ENCODE measurements at places on chromosomes 4 and X.

DNA sequence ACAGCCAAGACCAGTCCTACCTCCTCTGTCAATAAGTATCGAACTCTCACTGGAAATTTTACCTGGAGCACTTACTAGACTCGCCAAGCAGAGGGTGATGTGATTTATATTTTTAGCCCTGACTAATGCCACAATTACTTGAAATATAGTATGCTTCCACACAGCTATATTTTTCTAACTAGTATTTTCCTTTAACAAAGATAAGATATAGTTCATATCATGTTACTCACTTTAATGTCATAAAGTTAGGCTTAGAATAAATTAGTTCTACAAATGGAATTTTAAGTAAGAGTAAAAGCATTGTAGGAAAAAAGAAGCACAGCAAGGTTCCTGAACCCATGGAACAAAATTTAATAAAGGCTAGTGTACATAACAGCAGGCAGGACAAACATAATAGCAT is 16.0 kb upstream of the NKX6-1 start:
- DNase-seq: no peak

GRCh38 chr4:41285864-41286235 is 29.1 kb downstream of the UCHL1 start:
- DNase-seq: no peak

DNA sequence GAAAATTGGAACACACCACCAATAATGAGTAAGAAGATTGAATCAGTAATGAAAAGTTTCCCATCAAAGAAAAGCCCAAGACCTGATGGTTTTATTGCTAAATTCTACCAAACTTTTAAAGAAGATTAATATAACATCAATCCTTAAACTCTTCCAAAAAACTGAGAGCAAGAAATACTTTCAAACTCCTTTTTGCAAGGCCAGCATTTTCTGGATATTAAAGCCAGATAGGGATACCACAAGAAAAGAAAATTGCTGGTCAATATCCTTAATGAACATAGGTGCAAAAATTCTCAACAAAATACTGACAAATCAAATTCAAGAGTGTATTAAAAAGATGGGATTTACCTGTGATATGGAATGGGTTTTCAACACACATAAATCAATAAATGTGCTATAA is 484.6 kb downstream of the ANKRD50 start:
- DNase-seq: no peak

- DNase-seq: no peak
Observed at GRCh38 chrX:100445593-100445992, 35.5 kb upstream of the PCDH19 start.

DNA sequence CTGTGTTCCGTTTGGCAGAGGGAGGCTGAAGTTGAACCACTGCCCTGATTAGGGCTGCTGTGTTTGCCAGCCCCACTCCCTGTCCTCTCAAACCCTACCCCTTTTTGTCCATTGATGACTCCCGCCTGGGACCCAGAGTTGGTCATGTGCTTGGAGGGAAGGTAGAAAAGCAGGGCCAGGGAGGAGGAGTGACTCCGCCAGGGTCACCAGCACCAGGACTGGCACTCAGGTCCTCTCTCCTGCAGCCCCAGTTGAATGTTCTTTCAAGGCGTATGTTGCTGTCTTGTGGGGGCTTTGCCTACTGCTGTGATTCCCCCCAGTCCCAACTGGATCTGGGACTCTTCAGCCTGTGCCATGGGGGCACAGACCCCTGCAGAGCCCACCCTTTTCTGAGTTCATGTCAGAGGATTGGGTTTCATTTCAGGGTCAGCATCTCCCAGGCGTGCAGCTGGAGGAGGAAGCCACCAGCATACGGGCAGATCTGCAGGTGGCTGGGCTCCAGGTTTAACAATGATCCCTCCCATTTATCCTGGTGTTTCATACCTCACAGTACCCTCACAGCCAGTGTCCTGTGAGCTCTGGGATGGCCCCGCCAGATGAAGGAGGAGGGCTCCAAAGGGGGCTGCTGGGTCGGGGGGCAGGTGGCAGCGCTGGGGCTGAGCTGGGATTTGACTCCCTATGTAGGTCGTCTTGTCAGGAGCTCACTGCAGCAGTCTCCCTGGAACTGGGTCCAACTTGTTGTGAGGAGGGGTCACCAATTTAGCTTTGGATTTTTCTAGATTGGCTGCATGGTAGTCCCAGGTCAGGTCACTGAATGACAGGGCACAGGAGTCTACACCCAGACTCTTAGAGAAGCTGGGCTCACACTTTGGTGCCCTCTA is 55.7 kb downstream of the MSX1 start:
- no peak for DNase-seq

DNA sequence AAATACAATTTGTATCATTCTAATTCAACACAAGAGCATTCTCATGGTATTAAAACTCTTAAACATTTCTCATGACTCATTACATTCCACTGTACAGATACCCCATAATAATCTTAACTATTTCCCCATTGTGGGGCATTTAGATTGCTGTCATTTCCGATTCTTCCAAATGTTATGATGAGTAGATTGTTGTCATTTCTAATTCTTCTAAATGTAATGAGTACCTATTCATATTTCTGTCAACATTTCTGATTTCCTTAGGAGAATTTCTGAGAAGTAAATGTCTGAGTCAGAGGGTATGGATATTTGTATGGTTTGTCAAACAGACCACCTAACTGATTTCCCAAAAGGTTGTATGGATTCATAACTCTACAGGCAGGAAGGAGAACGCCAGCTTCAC is 8.3 kb downstream of the S100G start:
- no peak for DNase-seq

- no peak for DNase-seq
Observed at GRCh38 chr4:128716338-128716737, 93.2 kb upstream of the JADE1 start.

GRCh38 chr4:82561786-82562563 is at the start of gene TMEM150C:
TSS of gene TMEM150C (minus strand) at chr4:82561988. CDS start at chr4:82504657, 57,331 bp downstream.
- DNase-seq: no peak

- DNase-seq: no peak
Observed at GRCh38 chr4:74331252-74331651, 23.0 kb downstream of the EPGN start.

GRCh38 chr4:41709844-41710481 is 38.6 kb downstream of the PHOX2B start:
- DNase-seq: no peak

DNA sequence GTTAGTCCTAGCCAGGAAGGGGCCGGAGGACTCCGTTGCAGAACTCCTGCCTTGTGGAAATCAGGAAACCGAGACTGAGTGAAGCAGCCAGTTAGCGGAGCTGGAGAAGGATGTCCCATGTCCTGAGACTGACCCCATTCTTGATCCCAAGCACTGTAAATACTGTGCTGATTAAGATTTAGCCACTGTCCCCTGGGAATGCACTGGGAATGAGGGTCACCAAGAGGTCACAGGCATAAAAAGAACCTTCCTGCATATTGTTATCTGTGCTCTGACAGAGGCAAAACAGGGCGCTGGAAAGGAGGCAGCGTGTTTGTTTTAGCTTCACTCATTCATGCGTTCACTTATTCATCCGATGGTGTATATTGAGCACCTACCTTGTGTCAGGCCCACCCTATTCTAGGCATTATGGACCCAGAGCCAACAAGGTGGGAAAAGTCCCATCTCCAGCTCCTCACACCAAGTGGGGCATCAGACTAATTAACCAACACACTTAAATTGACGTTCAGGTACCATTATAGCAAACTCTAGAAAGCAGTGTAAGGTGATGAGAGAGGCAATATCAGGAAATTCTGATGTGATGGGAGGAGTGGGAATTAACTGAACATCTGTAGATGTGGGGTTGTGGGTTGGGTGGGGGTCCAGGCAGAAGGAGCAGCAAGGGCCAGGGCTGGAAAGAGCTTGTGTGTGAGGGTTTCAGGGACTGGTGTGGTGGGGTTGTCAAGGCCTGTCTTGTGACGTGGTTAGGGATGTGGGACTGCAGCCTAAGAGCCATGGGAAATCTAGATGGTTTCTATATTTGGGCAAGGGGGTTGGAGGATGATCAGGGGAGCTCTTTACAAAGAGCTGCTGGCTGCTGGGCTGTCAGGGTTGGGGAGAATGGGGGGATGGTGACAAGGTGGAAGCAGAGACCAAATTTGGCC is 10.6 kb upstream of the SLC2A9 start:
- DNase-seq: no peak

DNA sequence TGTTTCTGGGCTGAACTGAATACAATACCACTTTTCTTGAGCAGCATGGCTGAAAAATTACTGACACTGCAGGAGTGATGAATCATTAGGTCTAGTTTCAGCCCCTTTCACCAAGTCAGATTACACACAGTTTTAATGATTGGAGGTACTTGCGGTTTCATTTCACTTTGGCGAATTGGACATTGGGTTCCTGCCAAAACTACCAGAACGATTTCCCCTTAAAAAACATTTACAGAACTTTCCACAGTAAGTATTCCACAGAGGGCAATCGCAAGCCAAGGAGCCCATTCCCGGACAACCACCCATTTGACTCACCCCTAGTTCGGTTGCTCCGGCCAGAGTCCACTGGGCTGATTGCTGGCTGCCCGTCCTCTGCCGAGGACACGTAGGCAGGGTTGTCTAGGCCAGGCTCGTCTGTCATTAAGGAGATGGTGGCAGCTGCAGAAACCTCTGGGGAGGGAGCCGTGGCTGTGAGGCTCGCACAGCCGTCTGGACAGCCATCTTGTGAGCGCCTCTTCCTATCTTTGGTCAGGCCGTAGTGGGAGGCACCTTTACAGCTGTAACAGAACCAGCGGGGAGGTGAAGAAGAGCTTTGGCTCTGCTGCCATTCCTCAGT is 83.5 kb downstream of the LNX1 start:
- DNase-seq: no peak

- DNase-seq: no peak
Observed at GRCh38 chr4:114389070-114389685, 209.4 kb upstream of the UGT8 start.

All from NK-92 treated with Interleukin-12 subunit alpha and Interleukin-12 subunit beta, amount 100 ng/mL, for 24 hours (cell line).